HS-27A (cell line): ENCODE measurements at places on chromosomes 13 and 19.

DNA sequence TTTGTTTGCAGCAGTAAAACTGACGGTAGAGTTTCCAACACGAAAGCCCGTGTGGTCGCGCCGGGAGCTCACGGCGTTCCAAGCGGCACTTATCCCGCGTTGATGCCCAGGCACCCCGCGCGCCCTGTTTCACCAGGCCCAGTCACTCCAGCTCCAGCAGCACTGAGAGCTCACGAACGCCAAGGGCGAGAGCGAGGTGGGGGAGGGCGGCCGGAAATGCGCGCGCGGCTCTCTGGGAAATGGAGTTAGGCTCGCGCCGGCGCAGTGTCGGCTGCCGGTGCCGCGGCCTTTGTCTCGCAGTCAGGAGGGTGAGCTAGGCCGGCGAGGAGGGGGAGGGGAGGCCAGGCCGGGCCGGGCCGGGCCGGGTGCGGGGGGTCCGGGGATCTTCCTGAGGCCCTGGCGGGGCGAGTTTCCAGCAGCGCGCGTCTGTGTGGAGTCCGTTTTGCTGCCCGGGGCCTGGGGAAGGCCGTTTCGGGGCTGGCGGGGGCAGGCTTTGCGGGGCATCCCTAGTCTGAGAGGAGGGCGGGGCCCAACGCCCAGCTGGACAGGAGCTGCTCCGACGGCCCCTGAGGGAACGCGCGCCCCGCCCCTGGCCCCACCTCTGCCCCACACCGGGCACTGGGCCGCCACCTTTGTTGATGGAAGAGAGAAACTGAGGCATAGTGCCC is at the start of gene ZNF135:
TSS of gene ZNF135 (plus strand) at position 280 of the 668 bp plus-strand sequence. CDS start 721 bp downstream, outside the sequence.
- no peak for DNase-seq

GRCh38 chr13:108195146-108195545 is 20.2 kb downstream of the LIG4 start:
- no peak for DNase-seq

DNA sequence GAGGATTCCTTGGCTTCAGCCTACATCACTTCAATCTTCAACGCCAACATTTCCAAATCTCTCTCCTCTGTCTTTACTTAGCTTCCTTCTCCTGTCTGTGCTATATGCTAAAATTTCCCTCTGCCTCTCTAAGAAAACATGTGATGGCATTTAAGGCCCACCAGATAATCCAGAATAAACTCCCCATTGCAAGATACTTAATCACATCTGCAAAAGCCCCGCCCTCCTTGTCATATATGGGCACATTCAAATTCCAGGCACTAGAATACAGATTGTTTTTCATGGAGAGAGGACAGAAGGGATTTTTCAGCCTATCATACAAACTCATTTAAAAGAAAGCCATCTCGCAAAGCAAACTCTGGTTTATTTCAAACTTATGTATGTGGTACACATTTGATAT is 16.2 kb downstream of the ARGLU1 start:
- no peak for DNase-seq

GRCh38 chr13:60114499-60115028 is 49.2 kb downstream of the DIAPH3 start:
- DNase-seq, result no peak

DNA sequence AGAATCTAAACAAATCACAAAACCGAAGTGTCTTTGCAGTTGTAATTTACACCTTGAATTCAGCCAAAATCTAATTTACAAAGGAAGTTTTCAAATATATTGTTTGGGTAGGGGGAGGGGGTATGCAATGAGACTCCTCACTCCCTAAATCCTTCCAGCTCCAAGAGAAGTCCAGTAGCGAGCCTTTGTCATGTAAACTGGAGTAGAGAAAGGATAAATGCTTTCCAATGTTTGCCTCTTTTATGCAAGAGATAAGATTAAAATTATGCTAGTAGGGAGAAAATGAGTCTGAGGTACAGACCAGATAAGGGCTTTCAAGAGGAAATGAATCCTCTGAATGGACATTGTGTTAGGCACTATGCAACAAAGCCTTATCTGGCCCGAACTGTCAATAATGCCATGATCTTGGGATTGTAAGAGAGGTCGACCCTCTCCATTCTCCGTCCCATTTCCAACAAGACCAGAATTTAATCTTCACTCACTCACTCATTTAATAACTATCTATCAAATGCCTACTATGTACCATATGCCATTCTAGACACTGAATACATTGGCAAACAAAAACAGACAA is 199.2 kb downstream of the LACC1 start:
- no peak for DNase-seq

DNA sequence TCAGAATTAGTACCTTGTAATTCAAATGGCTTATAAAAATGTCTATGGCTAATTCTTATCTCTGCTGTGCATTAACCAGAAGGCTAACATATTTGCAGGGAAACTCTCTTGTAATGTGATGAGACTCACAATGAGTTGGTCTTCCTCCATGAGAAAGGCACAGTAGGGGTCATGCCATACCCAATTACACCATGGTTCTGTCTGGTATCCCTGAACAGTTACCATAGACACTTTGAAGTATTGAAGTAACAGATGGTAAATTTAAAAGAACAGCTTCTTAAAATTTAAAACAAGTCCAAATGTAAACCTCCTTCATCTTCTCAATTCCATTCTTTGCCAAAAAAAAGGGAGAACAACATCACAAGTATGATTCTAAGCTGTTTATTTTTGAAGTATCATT is 22.6 kb upstream of the SLAIN1 start:
- DNase-seq, result no peak

DNA sequence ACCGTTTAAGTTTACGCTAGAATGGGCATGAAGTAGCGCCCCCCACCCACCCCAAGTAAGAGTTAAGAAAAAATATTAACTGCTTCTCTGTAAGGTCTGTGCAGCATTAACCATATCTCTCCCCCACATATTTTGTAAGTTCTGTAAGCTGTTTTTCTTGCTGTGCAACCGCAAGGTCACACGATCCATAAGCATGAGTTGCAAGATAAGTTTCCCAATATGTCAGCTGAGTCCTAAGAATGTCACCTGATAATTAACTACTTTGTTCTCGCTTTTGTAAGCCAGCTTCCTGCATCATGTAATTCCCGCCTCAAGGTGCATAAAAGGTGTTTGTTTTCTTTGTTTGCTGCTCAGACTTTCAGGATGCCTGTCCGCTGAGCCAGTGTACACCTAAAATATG is 187.0 kb downstream of the MYO16 start:
- DNase-seq, result no peak

- no peak for DNase-seq
These were observed 180.5 kb downstream of the IRS2 start for GRCh38 chr13:109605846-109606245.

DNA sequence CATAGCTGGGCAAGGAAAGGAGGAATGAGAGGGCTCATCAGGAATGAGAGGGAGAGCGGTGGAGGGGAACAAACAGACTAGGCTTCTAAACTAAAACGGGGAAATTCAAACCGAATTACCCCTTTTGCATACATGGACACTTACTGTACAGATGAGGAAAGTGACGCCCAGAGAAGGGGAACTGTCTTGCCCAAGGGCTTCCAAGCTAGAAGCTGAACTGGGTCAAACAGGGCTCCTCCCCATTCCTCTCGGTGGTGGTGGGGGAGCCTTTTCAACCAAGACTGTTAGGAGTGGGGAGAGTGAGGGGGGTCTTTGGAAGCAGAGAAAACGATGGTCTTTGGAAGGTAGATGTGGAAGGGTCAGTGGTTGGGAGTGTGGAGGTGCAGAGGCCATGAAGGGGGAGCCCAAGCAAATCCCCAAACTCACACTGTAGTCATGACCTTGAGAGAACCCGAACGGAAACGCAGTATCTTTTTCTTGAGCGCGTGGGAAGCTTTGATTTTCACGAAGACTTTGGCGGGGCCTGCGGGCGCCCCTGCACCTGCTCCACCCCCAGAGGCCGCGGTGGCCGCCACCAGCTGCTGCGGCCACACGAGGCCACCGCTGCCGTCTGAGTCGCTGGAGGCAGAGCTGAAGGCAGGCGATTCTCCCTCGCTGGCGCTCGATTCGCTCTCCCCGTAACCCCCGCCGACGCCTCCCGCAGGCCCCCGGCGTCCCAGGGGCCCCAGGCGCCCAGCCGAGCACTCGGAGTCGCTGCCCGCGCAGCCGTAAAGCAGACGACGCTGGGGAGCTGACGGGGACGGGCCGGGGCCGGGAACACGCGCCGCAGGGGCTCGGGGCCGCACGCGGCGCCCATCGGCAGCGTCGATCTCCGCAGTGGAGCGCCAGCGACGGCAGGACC is 12.3 kb upstream of the GNG8 start:
- DNase-seq, result no peak

DNA sequence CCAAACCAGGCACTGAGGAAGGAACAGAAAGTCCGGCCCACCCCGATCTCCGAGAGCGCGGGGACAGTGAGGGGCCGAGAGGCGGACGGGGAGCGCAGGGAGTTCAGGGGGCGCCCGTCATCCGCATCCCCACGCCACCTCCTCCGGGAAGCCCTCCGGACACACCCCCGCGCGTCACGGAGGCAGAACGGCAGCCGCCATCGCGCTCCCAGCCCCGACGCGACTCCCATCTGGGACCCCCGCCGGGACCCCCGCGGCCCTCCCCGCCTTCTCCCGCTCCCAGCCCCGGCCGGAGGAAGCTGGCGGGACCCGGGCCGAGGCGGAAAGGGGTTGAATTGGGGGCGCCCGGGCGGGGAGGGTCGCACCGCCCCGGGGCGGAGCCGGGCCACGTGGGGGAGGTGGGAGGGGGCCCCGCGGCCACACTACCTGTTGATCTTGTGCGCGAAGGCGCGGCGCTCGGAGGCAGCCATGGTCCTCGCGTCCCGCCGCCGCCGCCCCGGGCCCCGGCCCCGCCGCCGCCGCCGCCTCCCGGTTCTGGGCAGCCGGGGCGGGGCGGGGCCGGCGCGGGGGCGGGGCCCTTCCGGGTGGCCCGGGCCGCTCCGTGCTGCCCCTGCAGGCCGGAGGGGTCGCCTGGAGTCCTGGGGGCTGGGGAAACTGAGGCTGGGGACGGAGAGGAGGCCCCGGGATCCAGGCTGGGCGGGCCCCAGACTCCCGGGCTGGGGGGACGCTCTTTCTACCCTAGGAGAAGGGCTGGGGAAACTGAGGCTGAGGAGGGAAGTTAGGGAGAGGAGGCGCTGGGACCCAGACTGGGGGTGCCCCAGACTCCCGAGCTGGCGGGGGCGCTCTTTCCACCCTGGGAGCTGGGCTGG is at the start of gene DOCK6:
TSS of gene DOCK6 (minus strand) at position 554 of the 869 bp plus-strand sequence. CDS start at position 470, 84 bp downstream.
- DNase-seq, result no peak

- no peak for DNase-seq
These were observed 52.4 kb downstream of the RFX2 start for GRCh38 chr19:6057651-6058517.

DNA sequence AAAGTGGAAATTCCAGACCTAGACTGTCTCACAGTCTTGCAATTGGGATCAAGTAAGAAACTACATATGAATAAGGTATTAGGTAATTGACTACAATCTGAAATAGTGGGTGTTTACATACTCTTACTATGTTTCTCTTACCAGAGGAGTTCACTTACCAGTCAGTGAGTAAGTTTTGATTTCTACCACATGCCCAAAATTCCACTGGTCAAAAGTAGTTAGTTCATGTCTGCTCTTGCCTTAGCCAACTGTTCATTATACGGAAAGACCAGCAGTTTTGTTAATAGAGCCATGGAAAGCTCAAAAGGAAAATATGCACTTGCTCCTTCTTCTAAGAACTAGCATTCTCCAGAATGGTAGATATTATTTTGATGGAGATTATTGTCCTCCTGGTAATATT is 490.8 kb downstream of the RFC3 start:
- no peak for DNase-seq

GRCh38 chr13:76833441-76833954 is 52.7 kb downstream of the KCTD12 start:
- DNase-seq, result no peak

DNA sequence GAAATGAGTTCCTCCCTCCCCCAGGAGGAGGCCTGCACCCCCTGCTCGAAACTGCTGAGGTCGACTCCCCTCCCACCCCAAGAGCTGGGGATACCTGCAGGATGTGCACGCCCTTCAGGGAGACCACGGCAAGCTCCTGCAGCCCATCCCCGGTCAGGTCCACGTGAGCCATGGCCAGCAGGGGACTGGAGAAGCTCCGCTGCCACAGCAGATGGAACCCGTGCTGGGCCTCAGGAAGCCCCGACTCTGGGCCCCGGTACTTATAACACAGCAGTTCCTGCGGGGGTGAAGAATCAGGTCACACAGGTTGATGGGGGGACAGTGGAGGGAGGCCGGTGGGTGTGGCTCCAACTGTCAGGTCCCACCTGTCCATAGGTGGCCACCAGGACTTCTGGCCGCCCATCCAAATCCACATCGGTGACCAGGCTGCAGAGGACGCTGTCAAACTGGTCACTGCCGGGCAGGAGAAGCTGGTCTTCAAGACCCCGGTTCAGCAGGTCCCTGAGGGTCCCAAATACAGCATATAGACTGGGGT is 4.8 kb upstream of the SLC8A2 start:
- no peak for DNase-seq

- no peak for DNase-seq
These were observed 28.7 kb upstream of the FRY start for GRCh38 chr13:32002873-32003272.

DNA sequence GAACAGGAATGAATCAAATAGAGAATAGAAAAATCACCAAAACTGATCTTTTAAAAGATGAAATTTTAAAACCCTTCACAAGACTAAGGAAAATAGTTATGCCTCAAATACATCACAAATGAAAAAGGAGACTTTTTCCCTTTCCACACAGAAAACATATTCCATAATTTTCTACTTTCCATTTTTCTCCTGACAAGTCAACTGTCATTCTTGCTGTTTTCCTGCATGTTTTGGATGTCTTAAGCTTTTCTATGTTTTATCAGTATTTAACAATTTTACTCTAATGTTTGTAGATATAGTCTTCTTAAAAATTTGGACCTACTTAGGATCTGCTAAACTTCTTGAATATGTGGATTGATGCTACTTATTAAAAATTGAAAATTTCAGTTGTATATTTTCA is 810.8 kb downstream of the OLFM4 start:
- no peak for DNase-seq

DNA sequence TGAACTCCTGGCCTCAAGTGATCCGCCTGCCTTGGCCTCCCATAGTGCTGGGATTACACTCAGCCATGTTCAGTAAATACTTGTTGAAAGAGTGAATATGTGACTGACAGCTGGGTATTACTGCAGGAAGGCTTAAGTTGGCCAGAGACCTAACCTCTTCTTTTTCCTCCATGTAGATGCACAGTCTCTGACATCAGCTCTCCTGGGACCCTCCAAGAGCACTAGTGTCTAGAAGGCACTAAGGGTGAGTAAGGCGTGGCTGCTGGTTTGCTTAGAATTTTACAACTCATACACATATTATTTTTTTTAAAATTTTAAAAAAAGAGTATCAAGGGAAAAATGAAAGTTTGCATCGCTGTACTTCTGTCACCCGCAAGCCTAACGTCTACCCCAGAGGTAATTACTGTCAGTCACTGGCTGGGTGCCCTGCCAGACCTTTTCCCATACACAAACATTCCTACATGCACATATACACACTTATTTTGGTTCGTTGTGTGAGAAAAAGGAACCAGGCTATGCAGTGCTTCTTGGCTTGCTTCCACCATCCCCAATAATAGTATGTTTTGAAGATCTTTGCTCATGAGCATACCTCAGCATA is 122.0 kb downstream of the SIPA1L3 start:
- DNase-seq, result no peak
